Fibroblast of villous mesenchyme (primary cell): ENCODE measurements at places on chromosomes 4 and X. TPM values are rescaled to one million over a fixed set of nuclear protein-coding genes. Genes with fewer than 3 reads are reported as not detected.
A peak's percentile ranks its signal among the peaks of the same experiment; 100 is the strongest.

DNA sequence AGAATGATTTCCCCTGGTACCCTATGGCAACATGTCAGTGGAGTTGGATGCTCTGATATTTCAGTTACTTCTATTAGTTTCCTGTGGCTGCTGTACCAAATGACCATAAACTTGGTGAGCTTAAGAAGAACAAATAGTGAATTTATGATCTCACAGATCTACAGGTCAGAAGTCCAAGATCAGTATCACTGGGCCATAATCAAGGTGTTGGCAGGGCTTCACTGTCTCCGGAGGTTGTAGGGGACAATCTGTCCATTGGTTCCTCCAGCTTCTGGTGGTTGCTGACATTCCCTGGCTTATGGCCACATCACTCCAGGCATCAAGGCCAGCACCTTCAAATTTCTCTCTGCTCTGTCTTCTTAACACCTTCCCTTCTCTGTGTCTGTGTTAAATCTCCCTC, 37.9 kb upstream of the ELOVL6 start:
- no peak for DNase-seq

DNA sequence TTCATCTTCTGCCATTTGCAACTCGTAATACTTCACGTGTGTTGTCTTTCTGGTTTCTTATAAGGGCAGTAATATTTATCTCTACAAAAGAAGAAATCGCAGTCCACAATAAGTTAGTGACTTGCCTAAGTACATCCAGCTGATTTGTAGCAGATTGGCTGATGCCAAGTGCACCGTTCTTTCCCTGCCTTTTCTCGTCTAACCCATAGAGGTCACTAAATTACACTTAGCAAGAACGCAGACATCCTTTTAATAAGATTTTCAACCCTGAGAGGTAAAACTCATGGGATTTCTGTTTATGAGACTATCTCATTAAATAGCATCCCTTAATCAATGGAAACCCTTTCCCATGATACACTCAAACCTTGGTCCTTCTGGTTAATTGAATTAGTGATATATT, 408.6 kb upstream of the ACTRT1 start:
- DNase-seq: no peak

Gene PCDH10
- total RNA-seq: 16.4 and 25.8 TPM in 2 replicates

DNA sequence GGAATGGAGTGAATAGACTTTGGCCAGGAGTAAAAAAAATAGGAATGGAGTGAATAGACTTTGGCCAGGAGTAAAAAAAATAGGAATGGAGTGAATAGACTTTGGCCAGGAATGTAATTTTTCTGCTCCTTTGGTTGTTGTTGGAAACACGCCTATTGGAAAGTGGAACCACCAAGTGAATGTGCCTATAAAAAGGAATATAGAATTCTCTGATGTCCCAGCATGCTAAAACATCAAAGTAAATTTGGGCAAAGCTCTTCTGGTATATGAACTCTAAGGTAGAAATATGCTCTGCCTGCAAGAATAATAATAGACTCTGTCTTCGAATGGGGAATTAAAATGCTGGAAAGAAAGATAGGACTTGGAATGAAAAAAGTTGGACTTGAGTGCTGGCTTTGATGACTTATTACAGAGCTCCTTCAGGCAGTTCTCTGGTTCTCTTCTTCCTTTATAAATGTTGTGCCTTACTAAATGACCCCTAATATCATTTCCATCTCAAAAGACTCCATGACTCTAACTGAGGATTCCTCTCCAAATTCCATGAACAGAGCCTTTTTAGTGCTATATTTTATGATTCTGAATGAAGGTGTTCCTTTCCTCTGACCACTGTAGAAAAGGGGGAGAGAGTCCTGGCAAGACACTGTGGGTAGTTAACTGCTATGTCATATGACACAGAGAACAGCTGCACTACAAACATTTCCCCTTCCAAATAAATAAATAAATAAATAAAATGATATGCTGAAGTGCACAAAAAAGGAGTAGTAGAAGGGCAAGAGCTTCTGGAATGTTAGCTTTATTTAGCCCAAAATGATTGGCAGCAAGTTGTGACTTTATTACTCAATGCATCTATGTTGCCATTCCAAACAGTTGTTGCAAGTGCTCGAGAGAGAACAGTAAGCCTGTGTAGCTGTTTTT, 13.5 kb upstream of the GBA3 start:
- peak; percentile 10 for DNase-seq

DNA sequence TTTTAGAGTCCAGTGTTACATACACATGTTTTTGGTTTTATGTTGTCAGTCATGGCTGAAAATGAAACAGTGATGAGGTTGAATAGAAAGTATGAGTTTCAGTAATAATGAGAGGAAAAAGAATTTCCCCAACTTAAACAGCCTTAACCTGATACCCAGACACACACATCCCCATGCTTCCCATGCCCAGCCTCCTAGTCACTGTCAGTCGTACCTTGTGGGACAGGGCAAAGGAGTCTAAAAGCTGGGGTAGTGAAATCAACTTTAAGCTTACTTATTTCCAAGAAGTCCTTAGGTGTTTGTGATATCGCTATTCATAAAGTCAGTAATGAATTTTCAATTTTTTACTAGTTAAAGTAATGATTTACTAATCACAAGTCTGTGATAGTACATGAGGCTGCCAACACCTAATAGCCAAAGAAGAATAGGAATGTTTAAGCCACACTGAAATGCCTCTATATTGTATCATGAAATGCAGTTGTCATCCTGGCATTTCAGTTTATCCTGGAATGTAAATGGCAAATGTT, 24.3 kb upstream of the GPR34 start:
- no peak for DNase-seq

GRCh38 chrX:84046403-84046984, 141.5 kb downstream of the RPS6KA6 start:
- DNase-seq: peak; percentile 14

DNA sequence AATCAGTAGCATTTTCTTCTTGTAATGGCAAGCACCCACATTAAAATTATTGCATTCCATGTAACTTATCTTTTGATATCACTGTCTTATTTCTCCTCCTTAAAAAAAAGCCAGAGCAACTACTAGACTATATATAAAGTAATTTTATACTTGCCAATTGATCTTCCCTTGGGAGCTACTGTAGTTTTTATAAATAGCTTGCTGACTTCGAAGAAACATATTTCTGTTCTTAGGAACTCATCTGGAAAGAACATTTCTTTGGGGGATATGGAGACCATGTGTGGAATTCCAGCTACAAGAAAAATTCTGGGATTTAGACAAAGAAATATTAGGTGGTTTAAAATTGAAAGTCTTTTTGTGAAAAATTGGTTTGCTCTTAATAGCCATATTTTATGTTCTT, 94.9 kb downstream of the BMPR1B start:
- DNase-seq: no peak

Gene ATP8A1
- 0.86 and 0.97 TPM in 2 replicates for total RNA-seq

DNA sequence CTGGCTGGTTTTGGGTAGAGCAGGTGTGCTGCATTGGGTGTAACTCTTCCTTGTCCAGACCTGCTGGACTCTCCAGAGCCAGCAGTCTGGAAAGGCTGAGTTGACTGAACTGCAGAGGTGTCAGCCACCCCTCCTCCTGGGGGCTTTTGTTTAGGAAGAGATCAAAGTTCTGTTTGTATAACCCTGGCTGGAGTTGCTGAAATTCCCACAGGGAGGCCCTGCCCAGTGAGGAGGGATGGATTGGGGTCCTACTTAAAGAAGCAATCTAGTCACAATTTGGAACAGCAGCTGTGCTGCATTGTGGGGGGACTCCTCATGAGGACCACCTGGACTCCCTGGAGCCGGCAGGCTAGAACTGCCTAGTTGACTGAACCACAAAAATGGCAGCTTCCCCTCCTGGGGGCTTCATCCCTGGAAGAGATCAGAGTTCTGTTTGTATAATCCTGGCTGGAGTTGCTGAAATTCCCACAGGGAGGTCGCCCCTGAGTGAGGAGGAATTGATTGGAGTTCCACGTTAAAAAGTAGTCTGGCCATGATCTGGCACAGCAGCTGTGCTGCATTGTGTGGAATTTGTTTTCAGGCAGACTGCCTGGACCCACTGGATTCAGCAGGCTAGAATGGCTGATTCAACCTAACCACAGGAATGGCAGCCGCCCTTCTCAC, 264.9 kb upstream of the ZC4H2 start:
- no peak for DNase-seq

DNA sequence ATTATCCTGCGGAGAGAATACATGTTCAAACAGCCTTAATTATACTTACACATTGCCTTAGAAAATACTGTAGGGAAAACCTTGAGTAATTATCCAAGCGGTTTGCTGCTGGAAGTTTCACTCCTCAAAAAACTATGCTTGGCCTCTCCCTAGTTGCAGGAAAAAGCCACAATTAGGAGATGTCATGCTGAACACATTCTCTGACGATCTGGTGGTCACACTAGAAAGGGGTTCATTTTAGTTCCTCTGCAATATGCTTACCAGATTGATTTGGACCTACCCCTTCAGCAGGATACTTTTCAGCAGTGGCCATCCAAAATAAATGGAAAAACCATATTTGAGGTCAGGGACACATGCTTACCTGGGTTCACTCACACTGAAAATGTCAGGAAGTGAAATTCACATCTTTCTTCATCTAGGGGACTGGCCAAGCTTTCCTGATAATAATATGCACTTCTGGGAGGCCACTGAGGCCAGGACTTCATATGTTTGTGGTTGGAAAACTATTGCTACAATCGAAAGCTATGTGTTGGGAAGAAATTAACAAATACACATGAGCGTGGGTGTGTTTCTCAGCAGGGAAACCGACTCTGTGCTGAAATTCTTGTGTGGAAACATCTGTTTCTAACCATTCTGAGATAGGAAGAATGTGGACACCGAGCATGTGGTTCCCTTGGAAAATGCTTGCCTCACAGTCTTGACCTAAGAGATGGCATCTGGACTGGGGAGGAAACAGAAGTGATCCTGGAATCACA, 68.8 kb downstream of the ATXN3L start:
- peak; percentile 99 for DNase-seq

DNA sequence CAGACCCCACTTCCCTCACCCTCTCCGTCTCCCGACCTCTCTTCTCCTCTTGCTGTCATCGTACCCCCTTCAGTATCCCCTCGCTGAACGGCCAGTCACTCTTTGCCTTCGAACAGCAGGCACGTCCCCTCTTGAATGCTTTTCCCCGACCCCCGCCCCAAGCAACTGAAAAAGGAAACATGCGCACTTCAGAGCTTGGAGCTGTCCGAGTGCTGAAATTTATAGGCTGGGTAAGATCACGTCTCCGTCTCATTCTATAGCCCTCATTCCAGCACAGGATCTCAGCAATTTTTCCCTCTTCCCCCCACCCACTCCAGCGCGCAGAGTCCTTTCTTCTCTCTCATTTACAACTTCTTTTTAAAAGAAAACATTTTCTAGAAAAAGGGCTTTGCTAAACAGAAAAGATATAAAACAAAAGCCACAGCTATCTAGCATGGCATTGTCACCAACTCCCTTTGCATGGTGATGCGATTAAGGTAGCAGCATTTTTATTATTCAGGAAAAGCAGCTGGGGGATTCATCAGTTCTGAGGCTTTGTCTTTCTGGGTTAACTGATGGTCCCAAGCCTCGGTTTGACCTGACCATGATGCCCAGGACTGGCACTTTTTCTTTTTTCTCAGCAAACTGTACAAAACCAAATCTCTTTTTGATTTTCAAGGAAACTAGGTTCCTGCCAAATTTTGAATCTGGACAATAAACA, at the start of gene GLRA2:
GLRA2 (plus strand) TSS at position 247 of the 700 bp plus-strand sequence. CDS start 522 bp downstream, outside the sequence.
- DNase-seq: peak; percentile 27

- DNase-seq: no peak
Observed at GRCh38 chr4:54228546-54228945, 547 bp upstream of the PDGFRA start.

GRCh38 chrX:148664995-148665394, 164.6 kb downstream of the AFF2 start:
- no peak for DNase-seq

DNA sequence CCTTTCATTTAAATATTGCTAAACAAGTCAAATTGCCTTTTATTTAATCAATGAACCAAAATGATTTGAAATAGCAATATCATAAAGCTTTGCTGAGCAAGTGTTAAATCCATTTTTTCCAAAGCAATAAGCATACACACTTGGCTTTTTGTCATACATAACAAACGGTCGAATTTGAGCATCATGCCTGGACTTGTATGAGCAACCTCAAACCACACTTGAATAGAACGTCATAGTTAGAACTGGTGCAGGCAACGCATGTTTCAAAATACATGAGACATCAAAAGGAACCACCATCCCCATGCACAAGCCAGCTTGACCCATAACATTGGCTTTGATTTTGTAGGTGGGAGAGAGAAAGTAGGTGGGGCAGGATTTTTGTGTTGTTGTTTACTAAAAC, 812.3 kb upstream of the FRG1 start:
- DNase-seq: no peak

Gene CLIC2
- 1.3 and 2.6 TPM in 2 replicates for total RNA-seq

DNA sequence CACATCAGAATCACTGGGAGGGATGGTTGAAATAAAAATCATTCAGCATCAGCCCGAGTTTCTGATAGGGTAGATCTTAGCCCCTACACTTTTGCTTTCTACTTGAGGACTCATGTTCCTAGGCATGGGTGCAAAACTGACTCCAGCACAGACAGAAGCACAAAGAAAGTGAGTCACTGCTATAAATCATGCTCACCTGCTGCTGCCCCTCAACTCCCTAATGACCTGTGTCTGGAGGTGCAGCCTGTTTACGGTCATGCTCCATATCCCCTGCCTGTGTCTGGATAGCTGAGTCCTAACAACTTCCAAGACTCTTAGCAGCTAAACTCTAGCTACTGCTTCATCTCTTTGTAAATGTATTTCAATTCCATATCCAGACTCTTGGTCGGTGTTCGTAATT, 57.8 kb downstream of the ADGRA3 start:
- DNase-seq: no peak

Gene PABPC1L2A
- not detected in 2 replicates for total RNA-seq

- no peak for DNase-seq
Observed at GRCh38 chr4:123305736-123306135, 90.9 kb upstream of the SPRY1 start.

Gene ARMCX1
- total RNA-seq: 32.5 and 41.9 TPM in 2 replicates

DNA sequence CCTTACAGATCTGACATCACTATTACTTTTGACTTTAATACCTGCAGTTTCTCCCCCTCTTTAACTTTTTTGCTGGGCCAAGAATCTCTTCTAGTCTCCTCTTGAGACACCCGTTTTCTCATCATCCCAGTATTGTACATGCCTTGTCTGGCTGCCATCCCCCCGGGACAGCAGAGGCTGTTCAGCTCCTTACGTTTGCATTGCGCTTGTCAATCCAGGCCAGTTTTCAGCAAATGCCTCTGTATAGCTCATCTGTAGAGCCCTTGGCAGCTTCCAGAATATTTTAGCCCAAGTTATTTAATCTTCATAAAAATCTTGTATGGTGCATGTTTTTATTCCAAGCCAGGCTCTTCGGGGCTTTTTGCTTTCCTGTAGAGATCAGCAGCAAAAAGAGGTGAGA, 22.3 kb upstream of the HOPX start:
- no peak for DNase-seq

Gene SEC24B
- 14.5 and 19.9 TPM in 2 replicates for total RNA-seq

Gene HMX1
- total RNA-seq: not detected in 2 replicates

GRCh38 chr4:185865901-185866328, 53.9 kb upstream of the SORBS2 start:
- no peak for DNase-seq

Gene NUDT9
- total RNA-seq: 10.3 and 13.8 TPM in 2 replicates

- DNase-seq: no peak
Observed at GRCh38 chr4:10623241-10623640, 61.3 kb downstream of the CLNK start.
